Epithelial cell of umbilical artery (primary cell): ENCODE measurements at places on chromosomes 7 and 10. TPM values are rescaled to one million over a fixed set of nuclear protein-coding genes. Genes with fewer than 3 reads are reported as not detected.

ZNF736 gene
- 2.9 and 9.1 TPM in 2 replicates for total RNA-seq

MALRD1 gene
- total RNA-seq: under 0.01 TPM in 1 of 2 replicates, not detected in the other

PRXL2A gene
- total RNA-seq: 184 and 233 TPM in 2 replicates

CYP26A1 gene
- 0.76 TPM in 1 of 2 replicates, not detected in the other for total RNA-seq

WNT16 gene
- not detected in 2 replicates for total RNA-seq

INA gene
- total RNA-seq: under 0.01 and 0.15 TPM in 2 replicates

GRM3 gene
- total RNA-seq: not detected in 2 replicates

ATE1 gene
- total RNA-seq: 23.1 and 49.7 TPM in 2 replicates

GPC2 gene
- 6.8 and 7.0 TPM in 2 replicates for total RNA-seq

SLC16A12 gene
- not detected in 2 replicates for total RNA-seq

NPY4R2 gene
- total RNA-seq: not detected in 2 replicates

CCZ1B gene
- 61.4 and 65.9 TPM in 2 replicates for total RNA-seq

NSUN5 gene
- total RNA-seq: 14.6 and 25.4 TPM in 2 replicates

RBP3 gene
- total RNA-seq: not detected in 2 replicates

AMPH gene
- total RNA-seq: 3.9 and 4.3 TPM in 2 replicates

FAM25A gene
- not detected in 2 replicates for total RNA-seq

PITX3 gene
- not detected in 2 replicates for total RNA-seq

ZNF783 gene
- total RNA-seq: 4.5 and 5.3 TPM in 2 replicates

CPXM2 gene
- total RNA-seq: 0.97 and 2.1 TPM in 2 replicates

ZNF487 gene
- 1.1 and 2.6 TPM in 2 replicates for total RNA-seq

OR13A1 gene
- total RNA-seq: not detected in 2 replicates

OGDHL gene
- 0.91 and 1.6 TPM in 2 replicates for total RNA-seq

PRSS1 gene
- total RNA-seq: not detected in 2 replicates

ODAD2 gene
- total RNA-seq: 0.32 and 0.91 TPM in 2 replicates

IDI2 gene
- total RNA-seq: not detected in 2 replicates

SCRN1 gene
- 81.9 and 124 TPM in 2 replicates for total RNA-seq

MOGAT3 gene
- not detected in 2 replicates for total RNA-seq

HABP2 gene
- total RNA-seq: not detected in 2 replicates

C7orf33 gene
- not detected in 2 replicates for total RNA-seq

GPR15LG gene
- total RNA-seq: not detected in 2 replicates

CTAGE15 gene
- total RNA-seq: 0.30 TPM in 1 of 2 replicates, not detected in the other

CALHM1 gene
- not detected in 2 replicates for total RNA-seq

TMEM176B gene
- not detected in 2 replicates for total RNA-seq

LIPM gene
- not detected in 2 replicates for total RNA-seq

COL26A1 gene
- not detected in 2 replicates for total RNA-seq

FAM131B gene
- 1.3 and 1.4 TPM in 2 replicates for total RNA-seq

RTKN2 gene
- 1.2 and 1.3 TPM in 2 replicates for total RNA-seq

TFR2 gene
- 0.46 TPM in 1 of 2 replicates, not detected in the other for total RNA-seq

KCNH2 gene
- under 0.01 and 0.15 TPM in 2 replicates for total RNA-seq

CLDN4 gene
- total RNA-seq: 0.46 TPM in 1 of 2 replicates, not detected in the other

CELF2 gene
- 4.5 and 5.5 TPM in 2 replicates for total RNA-seq

CRPPA gene
- total RNA-seq: 1.3 and 1.7 TPM in 2 replicates

AFAP1L2 gene
- 5.5 and 8.4 TPM in 2 replicates for total RNA-seq

SPDYE1 gene
- not detected in 2 replicates for total RNA-seq

VGF gene
- total RNA-seq: 0.32 and 1.1 TPM in 2 replicates

TRIM4 gene
- 15.6 and 16.3 TPM in 2 replicates for total RNA-seq

ATG9B gene
- not detected in 2 replicates for total RNA-seq

DRGX gene
- total RNA-seq: not detected in 2 replicates

SLC26A5 gene
- total RNA-seq: not detected in 2 replicates

AKR1C4 gene
- not detected in 2 replicates for total RNA-seq

RNF148 gene
- 0.32 and 1.1 TPM in 2 replicates for total RNA-seq

STEAP2 gene
- 5.8 and 12.8 TPM in 2 replicates for total RNA-seq

LIPK gene
- not detected in 2 replicates for total RNA-seq

FEZF1 gene
- total RNA-seq: not detected in 2 replicates

PLEKHS1 gene
- total RNA-seq: not detected in 2 replicates

ZNF117 gene
- 3.8 and 6.5 TPM in 2 replicates for total RNA-seq

RAMP3 gene
- not detected in 2 replicates for total RNA-seq

SKAP2 gene
- total RNA-seq: 6.5 and 7.1 TPM in 2 replicates

DENND11 gene
- 55.6 and 155 TPM in 2 replicates for total RNA-seq

GLI3 gene
- 2.3 and 3.9 TPM in 2 replicates for total RNA-seq
